ENCODE measurements at places on chromosomes 1 and 21.
A peak's percentile ranks its signal among the peaks of the same experiment; 100 is the strongest.

GRCh38 chr1:231460614-231461013, 38.5 kb upstream of the EGLN1 start:
- ATAC-seq: no peak

GRCh38 chr1:109785446-109786111, 21.9 kb upstream of the EPS8L3 start:
- ATAC-seq: no peak

GRCh38 chr1:7341145-7341905, 429.8 kb upstream of the VAMP3 start:
- ATAC-seq: no peak

- ATAC-seq: peak; percentile 87
Observed at GRCh38 chr1:56074007-56074651, 505.2 kb downstream of the PLPP3 start.

DNA sequence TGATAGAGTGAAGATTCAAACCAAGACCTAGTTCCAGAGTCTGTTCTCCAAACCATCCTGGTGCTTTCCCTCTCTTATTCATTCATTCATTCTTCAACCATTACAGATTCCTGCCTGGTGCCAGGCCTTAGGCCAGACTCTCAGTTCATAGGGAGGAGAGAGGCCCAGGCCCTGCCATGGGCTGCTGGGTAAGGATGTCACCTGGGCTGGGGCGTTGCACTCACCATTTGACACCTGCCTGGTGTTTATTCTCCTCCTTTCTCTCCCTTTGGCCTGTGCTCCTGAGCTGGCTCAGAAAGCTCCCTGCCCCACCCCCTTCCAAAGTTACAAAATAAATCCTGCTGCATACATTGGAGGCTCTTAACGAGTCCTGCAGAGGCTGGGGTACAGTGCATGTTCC, 549.8 kb downstream of the MATN1 start:
- no peak for ATAC-seq

Measured in gastroesophageal sphincter (tissue), 4 donors.